BJ (cell line): ENCODE measurements at places on chromosomes 1 and 21.
A peak's percentile ranks its signal among the peaks of the same experiment; 100 is the strongest.

DNA sequence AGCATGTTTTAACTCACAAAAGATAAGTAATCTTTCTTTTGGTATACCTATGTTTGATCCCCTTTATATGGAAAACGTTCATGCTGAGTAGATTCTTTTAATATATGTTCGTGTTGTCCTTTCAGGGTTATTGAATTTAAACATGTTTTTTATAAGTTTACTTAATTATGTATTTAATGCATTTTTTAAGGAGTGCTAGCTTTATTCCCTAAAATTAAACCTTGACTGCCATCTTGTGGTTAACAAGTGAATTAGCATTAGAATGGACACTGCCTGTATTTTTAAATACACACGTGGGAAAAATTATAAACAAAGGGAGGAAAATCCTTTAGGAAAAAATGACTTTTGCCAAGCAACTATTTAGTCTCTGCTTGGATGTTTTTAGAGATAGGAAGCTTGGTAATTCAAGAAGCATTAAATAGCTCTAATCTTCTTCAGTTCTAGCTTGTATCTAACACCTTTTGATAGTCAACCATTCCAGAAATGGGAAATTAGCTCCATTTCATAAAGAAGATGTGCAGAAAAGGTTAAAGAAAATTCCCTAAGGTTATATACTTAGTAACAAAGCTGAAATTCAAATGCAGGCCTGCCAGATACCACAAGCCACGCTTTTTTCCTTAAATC is 43.0 kb downstream of the UBE2U start:
- DNase-seq = no peak

GRCh38 chr1:32828341-32828740 is 10.9 kb downstream of the S100PBP start:
- no peak for DNase-seq

DNA sequence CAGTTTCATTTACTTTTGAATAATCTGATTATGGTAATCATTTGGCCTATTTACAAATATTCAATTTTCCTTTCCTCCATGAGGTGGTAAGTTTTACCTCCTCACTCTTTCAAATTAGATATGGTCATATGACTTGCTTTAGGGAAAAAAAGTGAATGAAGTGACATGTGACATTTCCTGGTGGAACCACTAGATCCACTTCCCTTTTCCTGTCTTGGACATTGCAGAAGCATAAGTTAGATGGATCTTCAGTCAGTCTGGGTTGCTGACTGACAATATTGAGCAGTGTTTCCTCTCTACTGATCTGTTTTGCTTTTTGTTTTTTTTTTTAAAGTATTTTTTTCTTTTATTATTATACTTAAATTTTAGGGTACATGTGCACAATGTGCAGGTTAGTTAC is 481.1 kb upstream of the PTBP2 start:
- DNase-seq = no peak

GRCh38 chr1:38561725-38562124 is 297.8 kb downstream of the RRAGC start:
- no peak for DNase-seq

- no peak for DNase-seq
Observed at GRCh38 chr1:89598450-89599331, 34.2 kb upstream of the LRRC8C start.

GRCh38 chr1:220991959-220992704 is 112.9 kb downstream of the HLX start:
- no peak for DNase-seq

DNA sequence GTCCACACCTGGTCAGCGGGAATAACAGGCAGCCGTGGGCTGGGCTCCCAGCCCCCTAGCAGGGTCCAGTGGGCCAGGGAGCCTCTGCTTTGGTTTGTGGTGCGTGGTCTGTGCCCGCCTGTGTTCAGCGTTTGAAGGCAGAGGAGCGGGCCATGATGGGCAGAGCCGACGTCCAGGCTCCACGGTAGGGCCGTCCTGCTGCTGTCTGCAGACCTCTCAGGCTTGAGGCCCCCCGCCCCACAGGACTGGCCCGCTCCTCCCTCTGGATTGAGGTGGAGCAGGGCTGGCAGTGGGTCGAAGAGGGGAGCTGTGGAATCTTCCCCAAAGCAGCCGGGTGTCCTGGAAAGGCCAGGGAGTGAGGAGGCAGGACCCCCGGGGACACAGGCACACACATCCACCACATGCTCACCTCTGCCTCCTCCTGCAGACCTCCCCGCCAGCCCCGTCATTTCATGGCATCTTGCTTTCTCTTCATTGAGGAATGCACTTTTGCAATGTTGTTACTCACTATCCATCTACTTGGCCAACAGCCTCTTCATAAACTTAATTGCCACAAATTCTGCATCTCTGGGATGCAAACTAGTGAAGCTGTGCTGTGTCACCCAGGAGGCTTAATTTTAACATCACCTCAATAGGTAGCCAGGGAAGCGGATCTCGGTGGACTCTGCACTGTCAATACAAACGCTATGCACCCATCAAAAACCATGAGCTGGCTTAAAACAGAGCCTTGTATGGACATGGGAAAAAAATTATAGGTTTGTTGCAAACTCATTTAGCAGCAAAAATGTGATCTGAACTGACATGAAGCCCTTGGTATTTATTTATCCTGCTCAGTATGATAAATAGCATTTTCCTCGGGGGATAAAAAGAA is 85.9 kb downstream of the PDE9A start:
- DNase-seq = no peak

- no peak for DNase-seq
Observed at GRCh38 chr1:167412920-167413319, 105.4 kb downstream of the CD247 start.

- DNase-seq = no peak
Observed at GRCh38 chr1:200291106-200291505, 118.7 kb downstream of the ZNF281 start.

- DNase-seq = no peak
Observed at GRCh38 chr1:232319518-232320210, 310.3 kb downstream of the SIPA1L2 start.

GRCh38 chr1:60948486-60948885 is 133.9 kb upstream of the NFIA start:
- no peak for DNase-seq

DNA sequence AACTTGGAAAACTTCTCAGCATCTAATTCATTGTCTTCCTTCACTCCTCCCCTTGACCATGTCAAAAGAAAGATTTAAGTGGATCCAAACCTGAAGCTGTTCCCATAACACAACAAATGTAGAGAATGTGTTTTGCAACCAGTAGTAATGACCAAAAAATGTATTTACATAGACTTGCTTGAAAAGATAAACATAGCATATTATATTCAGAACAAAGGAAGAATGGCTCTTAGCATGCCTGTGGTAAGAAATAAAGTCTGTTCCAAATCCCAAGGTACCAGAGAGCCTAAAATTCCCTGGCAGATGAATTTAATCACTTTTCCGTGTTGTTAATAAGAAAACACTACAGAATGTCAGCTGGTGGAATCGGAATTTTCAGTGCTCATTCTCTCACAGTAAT is 36.8 kb downstream of the FMO3 start:
- peak; percentile 91 for DNase-seq

GRCh38 chr1:187617776-187618175 is 789.0 kb downstream of the PLA2G4A start:
- no peak for DNase-seq

- no peak for DNase-seq
Observed at GRCh38 chr1:29047142-29047541, 76.6 kb downstream of the TMEM200B start.

DNA sequence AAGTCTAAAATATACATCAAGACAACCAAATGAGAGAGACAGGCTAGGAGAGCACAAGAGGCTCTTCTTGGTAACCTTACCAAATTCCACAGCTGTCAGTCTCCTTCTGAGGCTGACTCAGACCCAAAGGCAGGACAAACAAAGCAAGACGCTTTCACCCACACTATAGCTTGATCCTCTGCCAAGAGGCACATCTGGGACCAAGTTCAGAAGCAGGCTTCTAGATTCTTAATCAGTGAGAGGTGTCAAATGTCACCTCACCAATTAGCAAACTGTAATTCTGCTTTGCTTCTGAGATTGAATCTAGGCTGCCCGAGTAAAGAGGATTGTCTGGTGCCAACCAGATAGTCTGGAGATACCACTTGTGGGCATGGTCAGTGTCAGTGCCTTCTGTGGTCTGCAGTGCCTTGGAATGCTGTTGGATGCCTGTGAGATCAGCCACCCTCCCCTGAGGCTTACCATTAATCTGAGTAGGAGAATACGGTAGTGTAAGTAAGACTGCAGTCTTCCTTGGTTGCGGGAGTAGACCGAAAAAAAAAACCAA is 151.0 kb downstream of the FMN2 start:
- no peak for DNase-seq

DNA sequence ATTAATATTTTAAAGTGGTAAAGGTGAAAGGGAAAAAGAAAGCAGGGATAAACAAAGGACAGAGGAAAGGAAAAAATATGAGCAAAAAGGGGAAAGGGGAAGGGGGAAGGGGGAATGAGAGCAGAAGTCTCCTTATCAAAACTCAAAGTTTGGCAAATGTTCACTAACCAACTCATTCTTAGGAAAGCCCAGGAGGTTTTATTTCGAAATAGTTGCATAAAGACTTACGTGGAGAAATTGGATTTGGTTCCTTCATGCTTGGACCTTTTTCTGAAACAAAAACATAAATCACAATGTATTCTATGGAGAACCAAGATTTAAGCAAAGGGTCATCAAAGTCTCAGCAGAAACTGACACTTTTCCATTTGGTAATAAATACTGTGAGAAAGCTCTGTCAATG is 188.1 kb downstream of the TGFBR3 start:
- no peak for DNase-seq

DNA sequence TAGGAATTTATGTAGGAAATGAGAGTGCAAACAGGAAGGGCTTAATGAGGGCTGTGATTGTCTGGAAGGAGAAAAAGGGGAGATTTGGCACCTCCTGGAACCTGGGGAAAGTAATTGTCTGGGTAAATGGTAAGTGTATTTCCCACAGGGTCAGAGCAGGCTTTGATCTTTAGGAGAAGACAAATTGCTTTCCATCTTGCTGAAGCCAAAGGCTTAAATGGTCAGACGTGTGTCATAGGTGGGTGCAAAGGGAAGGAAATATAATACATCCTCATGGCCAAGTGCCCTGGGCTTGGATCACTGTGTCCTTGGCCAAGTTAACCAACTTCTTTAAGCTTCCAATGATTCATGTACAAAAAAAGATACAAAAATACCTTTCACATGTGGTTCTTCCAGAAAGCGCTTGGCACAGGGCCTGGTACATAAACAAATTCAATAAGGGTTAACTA is 1.3 kb upstream of the DUSP23 start:
- no peak for DNase-seq

GRCh38 chr1:204091066-204091465 is 18.2 kb downstream of the SOX13 start:
- no peak for DNase-seq
